ENCODE measurements at places on chromosomes 5 and 9. TPM values are rescaled to one million over a fixed set of nuclear protein-coding genes. Genes with fewer than 3 reads are reported as not detected.

The PIP5KL1 gene
- 0.48 TPM for total RNA-seq

The PCDHGA5 gene
- 7.0 TPM for total RNA-seq

The SPTLC1 gene
- 111 TPM for total RNA-seq

The NUDT12 gene
- 32.1 TPM for total RNA-seq

DNA sequence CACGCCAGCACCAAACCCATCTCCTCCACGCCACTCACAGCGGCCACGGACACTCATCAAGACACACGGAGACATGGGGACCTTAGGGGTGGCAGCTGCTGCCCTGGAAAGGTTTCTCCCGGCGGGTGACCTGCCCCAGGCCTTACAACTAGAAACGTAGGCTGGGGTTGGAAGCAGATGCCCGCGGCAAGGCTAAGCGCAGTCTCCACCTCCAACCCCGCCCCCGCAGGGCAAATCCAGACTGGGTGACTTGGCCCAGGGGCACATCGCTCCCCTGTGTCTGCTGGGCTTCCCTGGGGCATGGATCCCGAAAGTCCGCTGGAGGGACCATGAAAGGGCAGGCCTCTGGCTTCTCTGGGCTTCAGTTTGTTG is 12.0 kb upstream of the ASS1 start:
- DNase-seq, result no peak

DNA sequence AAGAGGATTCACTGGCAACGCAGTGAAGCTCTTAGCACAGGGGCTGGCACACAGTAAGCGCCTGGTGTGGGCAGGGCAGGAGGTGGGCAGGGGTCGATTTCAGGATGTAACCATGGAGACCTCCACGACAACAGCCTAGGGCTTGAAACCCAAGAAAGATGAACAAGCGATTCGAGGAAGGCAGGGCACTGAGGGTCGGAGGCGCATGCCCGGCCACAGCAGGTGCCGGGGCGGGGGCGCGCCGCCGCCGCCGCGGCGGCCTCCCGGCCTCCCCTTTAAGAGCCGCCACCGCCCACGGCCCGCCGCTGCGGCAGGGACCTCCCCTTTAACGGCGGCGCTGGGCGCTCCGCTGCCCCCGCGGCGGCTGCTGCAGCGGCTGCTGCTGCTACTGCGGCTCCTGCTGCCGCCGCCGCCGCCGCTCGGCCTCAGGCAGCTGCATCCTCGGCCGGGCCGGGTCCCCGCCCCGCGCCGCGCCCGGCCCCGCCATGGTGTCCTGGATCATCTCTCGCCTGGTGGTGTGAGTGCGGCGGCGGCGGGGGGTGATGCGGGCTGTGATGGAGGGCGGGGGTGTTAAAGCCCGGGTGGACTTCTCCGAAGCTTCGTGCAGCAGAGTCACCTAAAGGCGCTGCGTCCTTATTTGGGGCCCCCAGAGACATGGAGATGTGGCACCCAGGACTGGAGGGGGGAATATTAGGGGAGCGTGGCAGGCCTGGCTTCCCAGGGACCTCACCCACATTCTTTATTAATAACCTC is at the start of gene REEP2:
TSS of gene REEP2 (plus strand) at position 334 of the 753 bp plus-strand sequence. CDS start at position 486, 152 bp downstream.
- DNase-seq, result no peak

DNA sequence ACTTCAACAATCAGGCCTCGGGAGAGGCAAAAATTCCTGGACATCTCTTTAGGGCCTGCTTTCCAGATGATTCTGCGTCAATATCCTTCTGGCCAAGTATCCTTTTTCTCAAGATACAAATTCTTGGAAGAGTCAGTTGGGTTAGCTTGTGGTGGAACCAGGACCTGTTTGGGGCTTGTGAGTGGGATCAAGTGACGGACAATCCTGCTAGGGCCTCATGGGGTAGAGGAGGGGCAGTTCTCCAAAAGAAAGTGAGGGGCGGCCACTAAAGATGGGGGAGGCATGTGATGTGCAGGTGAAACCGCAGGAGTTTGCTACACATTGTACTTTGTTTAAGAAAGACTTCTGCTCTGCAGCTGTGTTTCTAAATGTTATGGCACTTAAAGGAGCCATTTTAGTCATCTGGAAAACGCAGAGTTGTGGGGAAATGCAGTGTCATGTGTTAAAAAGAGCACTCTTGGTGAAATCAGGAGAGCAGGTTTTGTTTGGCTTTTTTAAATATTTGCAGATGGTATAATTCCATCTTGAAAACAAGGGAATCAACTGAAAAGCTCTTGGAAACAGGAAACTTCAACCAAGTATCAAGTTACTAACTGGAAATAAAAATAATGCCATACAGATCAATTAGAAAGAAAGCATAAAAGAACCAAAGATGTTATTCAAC is 27.4 kb upstream of the GSN start:
- no peak for DNase-seq

- DNase-seq, result no peak
These were observed 460.7 kb upstream of the MEF2C start for GRCh38 chr5:89343666-89344065.

DNA sequence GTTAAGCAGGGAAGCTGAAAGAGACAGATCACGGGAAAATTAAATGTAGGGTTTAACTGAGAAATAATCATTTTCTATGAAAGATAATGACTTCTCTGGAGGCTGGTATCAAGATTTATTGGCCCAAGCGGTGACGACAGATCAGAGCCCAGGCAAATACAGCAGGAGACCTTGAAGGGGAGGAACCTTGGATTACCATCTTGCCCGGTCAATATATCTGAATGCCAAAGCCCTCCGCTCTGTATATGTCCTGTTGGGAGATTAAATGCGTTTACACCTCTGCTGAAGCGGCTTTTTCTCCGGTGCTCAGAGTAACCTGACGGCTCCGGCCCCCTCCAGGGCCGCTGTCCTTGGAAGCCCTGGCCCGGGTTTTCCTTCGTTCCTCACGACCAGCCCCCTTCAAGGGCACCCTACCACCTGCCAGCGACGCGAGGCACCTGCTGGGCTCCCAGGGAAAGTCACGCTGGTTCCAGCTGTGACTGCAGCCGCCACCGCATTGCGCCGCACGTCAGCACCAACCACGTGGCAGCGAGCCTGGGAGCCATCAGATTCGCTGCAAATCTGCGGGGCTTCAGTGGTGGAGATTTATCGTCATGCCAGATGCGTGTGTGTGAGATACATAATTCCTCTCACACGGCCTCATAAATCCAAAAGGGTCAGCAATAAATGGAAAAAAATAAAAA is 4.4 kb upstream of the QSOX2 start:
- no peak for DNase-seq

GRCh38 chr5:121640298-121640697 is 211.4 kb upstream of the FTMT start:
- DNase-seq, result no peak

- no peak for DNase-seq
These were observed 64.9 kb downstream of the RALGPS1 start for GRCh38 chr9:126979461-126979860.

- DNase-seq, result no peak
These were observed 246.1 kb downstream of the KIF4B start for GRCh38 chr5:155259648-155260047.

- no peak for DNase-seq
These were observed 60.3 kb downstream of the NR6A1 start for GRCh38 chr9:124710766-124711165.

Data from urinary bladder (tissue), 4 donors.